Activated CD4-positive, alpha-beta memory T cell treated with anti-CD3 and anti-CD28 coated beads for 36 hours (primary cell): ENCODE measurements at places on chromosomes 6 and 20. TPM values are rescaled to one million over a fixed set of nuclear protein-coding genes. Genes with fewer than 3 reads are reported as not detected.

Gene THBS2
- total RNA-seq = not detected

Gene SLC26A8
- total RNA-seq = not detected

Gene CRISP3
- not detected for total RNA-seq

GRCh38 chr20:35305682-35306556, 13.7 kb upstream of the FAM83C start:
- peaks cover 64% of the 10 kb centered on the region for H3K4me1 ChIP-seq
- H3K27me3 ChIP-seq = no peaks in the 10 kb centered on the region
- peaks cover 9% of the 10 kb centered on the region for H3K36me3 ChIP-seq
- H3K4me3 ChIP-seq = peak overlapping the region; percentile 65
- peak; percentile 94 for DNase-seq

DNA sequence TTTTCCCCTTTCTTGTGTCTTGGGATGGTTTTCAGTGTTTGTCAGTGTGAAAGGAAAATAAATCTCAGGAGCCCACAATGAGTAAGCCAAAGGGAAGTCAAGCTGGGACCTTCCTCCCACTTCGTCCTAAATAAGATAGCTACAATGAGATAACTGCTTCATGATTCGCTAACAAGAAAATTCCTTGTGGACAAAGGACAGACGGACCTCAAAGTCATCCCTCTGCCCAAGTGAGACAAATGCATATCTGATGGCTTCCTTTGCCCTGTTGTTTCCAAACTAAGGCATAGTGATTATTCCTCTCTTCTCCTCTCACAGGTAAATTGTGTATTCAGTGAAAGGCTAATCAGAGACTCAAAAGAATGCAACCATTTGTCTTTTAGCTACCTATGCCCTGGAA, 26.1 kb upstream of the ADTRP start:
- H3K27ac ChIP-seq = no peak overlapping the region
- peaks cover 12% of the 10 kb centered on the region for H3K4me1 ChIP-seq
- no peaks in the 10 kb centered on the region for H3K36me3 ChIP-seq
- H3K27me3 ChIP-seq = peaks cover 1% of the 10 kb centered on the region

DNA sequence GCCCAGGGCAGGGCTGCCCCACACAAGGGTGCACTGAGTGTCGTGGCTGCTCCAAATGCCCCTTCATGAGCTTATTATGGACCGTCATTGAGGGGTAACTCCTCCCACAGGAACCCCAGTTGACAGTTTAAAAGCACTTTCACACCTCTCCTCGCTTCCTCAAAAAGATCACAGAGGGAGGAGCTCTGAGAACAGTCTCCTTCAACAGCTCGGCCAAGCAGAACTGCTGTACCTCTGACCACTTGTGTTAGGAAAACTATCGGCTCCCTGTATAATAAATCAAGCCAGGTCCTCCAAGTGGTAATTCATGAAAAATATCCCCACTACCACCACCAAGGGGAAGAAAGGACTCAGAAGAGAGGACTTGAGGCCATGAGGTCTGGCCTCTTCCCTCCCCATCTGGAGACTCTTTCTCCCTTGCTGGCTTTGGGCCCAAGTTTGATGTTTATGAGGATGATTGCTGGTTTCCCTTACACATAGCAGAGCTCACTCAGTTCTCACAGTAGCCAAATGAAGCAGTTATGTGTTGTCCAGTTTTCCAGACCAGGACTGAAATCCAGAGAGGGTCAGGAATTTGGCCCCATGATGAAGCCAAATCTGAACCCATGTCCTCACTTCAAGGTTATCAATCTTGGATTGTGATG, 8.7 kb downstream of the SNX21 start:
- peaks cover 11% of the 10 kb centered on the region for H3K36me3 ChIP-seq
- no peaks in the 10 kb centered on the region for H3K27me3 ChIP-seq
- H3K27ac ChIP-seq = no peak overlapping the region
- no peak for DNase-seq
- no peak overlapping the region for H3K4me3 ChIP-seq

- no peak for DNase-seq
- no peaks in the 10 kb centered on the region for H3K4me1 ChIP-seq
- no peak overlapping the region for H3K4me3 ChIP-seq
- peaks cover 2% of the 10 kb centered on the region for H3K27me3 ChIP-seq
Observed at GRCh38 chr6:145829102-145829501, 14.5 kb upstream of the FBXO30 start.
